Renal cortex interstitium (tissue), 15 donors: ENCODE measurements at places on chromosomes 4 and X. TPM values are rescaled to one million over a fixed set of nuclear protein-coding genes. Genes with fewer than 3 reads are reported as not detected.

- no peak for DNase-seq
These were observed 50.8 kb upstream of the NUDT10 start for GRCh38 chrX:51281758-51282318.

GRCh38 chr4:180636696-180637404 lies 1606.4 kb upstream of the TENM3 start:
- DNase-seq = no peak

DNA sequence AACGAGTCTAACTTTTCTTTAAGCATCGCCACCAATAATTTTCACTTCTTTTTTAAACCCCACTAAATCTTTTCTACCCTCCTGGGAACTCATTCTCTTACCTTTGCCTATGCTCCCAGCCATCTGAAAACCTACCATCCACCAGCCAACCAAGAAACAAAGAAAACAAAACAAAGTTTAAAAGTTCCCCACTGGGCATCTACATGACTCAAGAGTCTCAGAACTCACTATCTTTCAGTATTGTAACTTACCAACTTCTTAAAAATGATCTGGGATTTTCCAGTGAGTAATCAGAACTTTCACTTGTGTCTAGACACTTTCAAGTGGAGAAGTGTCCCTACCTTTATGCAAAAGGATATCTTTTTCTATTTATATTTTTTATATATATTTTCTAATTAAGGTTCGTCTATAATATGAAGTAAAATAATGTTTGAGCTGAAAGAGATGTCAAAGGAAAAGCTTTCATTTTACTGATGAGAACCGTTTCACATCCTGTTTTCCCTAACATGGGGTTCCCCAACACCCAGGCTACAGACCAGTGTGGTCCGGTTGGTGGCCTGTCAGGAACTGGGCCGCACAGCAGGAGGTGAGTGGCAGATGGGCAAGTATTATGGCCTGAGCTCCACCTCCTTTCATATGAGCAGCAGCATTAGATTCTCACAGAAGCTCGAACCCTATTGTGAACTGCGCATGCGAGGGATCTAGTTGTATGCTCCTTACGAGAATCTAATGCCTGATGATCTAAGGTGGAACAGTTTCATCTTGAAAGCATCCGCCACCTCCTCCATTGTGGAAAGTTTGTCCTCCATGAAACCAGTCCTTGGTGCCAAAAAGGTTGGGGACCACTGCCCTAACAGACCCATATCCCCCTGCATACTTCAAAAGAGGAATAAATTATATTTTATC lies 9.8 kb upstream of the TIGD2 start:
- no peak for DNase-seq

- DNase-seq = no peak
These were observed 67.4 kb downstream of the APBB2 start for GRCh38 chr4:41146716-41147506.

DNA sequence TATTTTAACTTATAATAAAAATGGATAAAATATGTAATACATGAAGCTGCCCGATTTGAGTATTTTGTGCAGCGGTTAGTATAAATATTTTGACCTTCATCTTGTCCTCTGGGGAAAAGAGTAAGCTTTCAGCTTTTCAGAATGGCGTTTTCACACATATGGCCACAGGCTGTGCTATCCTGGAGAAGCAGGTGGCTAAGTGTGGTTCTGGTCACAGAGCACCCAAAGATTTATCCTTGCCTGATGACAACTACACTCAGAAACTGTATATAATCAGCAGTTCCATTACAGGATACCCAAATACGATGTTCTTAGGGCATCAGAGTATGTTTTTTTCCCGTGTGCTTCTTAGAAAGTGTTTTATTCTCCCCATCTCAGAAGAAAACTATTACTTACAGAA lies 42.3 kb upstream of the ANK2 start:
- no peak for DNase-seq

The OTUD6A gene
- polyA plus RNA-seq = not detected

The NAT8L gene
- 6.2 TPM for polyA plus RNA-seq
